H1 (cell line): ENCODE measurements at places on chromosomes 2 and 18.

DNA sequence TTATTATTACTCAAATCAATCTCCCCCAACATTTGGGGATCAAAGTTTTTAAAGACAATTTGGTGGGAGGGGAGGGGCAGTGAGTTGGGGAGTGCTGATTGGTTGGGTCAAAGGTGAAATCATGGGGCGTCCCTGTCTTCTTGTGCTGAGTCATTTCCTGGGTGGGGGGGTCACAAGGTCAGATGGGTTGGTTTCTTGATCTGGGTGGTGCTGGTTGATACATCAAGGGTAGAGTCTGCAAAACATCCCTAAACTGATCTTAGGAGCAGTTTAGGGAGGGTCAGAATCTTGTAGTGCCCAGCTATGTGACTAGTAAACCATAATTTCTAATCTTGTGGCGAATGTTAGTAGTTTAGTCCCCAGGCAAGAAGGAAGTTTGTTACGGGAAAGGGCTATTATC lies 67.4 kb downstream of the MOGAT1 start:
- DNase-seq, result no peak

- DNase-seq, result no peak
These were observed 241.3 kb upstream of the UBE2E3 start for GRCh38 chr2:180739070-180739469.

- no peak for DNase-seq
These were observed 236.5 kb upstream of the NT5C1B start for GRCh38 chr2:18825838-18826237.

DNA sequence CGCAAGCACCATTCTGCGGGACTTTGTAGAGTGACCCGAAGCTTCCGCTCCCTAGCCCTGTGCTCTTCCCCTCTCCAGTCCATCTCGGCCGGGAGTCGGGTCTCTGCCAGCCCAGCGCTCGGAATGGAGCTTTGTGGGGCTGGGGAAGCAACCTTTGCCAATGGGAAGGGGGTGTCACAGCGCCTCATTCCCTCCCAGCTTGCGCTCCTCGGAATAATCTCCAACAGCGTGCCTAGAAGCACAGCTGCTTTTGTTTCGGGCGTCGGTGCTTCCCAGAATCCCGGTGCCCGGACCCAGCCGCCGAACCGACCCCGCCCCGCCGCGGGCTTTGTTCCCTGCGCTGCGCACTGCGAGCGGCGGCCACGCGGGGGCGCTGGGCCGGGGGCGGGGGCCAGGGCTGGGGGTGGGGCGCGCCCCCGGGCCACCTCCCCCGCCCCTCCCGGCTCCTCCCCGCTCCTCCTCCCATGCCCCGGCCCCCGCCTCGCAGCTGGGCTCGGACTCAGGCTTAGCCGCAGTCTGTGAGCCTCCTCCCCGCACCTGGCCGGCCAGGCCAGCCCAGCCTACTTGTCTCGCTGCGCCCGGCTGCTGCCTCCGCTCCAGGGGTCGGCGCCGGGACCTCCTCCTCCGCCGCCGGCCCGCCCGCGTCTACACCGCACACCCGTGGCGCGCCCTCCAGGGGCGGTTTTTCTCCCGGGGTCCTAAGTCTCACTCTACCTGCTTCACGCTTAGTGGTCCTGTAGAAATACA lies 77.7 kb upstream of the SMAD2 start:
- DNase-seq, result peak; percentile 70

DNA sequence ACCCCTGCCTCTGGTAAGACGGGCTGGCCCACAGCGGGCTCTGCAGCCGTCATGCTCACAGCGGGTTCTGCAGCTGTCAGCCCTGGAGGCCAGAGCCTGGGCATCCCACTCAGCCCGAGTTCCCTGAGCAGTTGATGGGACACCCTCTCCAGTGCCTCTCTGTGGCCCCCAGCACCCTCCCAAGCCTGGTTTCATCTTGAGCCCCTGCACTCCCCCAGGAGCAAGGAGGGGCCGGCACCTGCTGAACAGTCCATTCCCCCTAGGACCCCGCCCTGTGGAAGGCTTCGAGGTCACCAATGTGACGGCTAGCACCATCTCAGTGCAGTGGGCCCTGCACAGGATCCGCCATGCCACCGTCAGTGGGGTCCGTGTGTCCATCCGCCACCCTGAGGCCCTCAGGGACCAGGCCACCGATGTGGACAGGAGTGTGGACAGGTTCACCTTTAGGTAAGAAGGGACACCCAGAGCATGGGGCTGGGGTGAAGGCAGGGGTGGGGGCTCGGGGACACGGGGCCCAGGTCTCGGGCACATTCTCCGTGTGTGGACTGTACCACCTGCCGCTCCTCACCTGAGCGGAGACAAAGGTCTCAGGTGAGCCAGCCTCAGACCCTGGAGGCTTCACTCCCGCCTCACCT lies 34.5 kb downstream of the MTERF4 start:
- DNase-seq, result no peak

- no peak for DNase-seq
These were observed 39.9 kb downstream of the TANK start for GRCh38 chr2:161199912-161200701.

DNA sequence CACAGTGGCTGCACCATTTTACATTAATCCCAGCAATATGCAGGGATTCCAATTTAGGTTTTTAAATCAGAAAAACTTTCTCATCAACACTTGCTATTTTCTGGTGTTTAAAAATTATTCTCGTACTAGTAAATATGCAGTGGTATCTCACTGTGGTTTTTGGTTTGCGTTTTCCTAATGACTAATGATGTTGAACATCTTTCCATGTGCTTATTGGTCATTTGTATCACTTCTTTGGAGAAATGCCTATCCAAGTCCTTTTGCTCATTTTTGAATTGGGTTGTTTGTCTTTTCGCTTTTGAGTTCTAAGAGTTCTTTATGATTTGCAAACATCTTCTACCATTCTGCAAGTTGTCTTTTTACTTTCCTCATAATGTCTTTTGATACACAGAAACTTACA lies 62.1 kb upstream of the TCF7L1 start:
- DNase-seq, result no peak

DNA sequence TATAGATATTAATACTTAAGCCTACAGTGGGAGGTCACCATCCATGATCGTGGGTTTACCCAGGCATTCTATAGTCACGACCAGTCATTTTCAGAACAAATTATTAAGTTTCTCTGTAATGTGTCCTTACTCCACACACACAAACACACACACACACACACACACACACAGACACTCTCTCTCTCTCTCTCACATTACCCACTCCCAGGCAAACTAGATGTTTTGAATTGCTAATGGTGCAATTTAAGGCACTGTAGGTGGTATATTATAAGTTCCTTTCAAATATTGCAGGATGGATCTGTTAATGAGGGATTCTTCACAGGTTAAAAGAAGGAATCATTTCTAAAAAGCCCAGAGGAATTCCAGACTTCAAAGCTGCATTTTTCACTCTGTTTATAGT lies 657.8 kb downstream of the MBD2 start:
- no peak for DNase-seq

DNA sequence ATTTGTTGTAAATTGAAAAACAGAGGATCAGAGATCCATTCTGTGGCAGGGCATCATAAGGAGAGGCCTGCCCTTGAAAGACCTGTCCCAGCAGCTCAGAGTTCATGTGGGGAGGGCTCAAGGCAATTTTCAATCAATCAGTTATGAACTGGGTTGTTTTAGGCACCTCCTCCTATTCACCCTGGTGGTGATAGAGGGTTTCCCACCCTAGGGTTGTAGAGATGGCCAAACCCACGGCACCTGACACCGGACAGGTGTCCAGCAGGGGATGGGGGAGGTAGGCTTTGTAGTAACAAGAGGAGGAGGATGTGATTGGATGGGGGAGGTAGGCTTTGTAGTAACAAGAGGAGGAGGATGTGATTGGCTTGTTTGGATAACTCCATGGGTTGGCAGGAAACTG lies 205.7 kb downstream of the SOCS6 start:
- no peak for DNase-seq

DNA sequence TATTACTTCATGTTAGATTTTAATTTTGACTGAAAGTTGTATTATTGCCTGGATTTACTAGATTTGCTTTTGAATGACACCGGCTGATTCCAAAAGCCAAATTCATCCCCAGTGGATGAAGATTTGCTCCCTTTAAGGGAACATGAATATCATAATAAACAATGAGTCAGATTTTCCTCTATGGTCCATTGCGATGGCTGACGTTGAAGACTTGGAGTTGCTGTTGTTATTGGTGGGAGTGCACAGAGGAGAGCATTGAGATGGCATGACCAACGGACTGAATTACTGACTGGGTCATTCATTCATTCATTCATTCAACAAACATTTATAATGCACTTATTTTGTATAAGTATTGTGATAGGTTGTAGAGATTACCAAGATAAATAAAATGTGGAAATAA lies 33.4 kb upstream of the LYPD1 start:
- DNase-seq, result no peak

DNA sequence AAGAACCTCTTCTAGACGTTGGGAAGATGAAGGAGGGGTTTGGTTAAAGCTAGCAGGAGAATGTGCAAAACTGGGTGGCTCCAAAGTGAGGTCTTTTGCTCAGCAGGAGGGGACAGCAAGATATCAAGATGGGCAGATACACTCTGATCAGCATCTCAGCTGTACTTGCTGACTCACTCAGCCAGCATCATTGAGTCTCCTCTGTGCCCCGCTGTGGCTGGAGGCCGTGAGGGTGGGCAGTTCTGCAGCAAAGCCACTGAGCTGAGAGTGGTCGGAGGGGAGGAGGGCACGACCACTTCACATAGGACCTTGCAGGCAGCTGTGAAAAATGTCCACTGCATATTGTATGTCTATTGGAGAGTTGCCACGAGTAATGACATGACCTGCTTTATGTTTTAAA lies 152.0 kb downstream of the CAPN13 start:
- DNase-seq, result no peak

DNA sequence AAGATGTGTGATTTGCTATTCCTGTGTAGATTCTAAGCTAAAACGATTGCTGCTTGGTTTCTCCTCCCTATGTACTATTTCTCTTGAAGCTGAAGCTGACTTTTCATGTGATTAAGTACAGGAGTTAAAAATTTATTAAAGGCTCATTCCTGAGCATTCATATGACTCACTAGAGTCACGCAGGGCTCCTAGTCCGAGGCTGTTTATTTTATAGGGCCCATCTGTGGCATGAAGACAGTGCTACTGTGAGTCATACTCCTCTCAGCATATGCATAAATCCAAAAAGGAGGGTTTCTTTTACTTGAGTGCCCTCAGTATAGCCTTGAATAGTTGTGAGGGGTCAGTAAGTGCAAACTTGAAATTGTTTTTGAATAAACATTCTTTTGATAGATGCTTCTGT lies 378.8 kb downstream of the PTPRM start:
- DNase-seq, result no peak

- DNase-seq, result no peak
These were observed 23.9 kb upstream of the CEP68 start for GRCh38 chr2:65032019-65032975.

- no peak for DNase-seq
These were observed 68.8 kb downstream of the ADI1 start for GRCh38 chr2:3450385-3451010.

DNA sequence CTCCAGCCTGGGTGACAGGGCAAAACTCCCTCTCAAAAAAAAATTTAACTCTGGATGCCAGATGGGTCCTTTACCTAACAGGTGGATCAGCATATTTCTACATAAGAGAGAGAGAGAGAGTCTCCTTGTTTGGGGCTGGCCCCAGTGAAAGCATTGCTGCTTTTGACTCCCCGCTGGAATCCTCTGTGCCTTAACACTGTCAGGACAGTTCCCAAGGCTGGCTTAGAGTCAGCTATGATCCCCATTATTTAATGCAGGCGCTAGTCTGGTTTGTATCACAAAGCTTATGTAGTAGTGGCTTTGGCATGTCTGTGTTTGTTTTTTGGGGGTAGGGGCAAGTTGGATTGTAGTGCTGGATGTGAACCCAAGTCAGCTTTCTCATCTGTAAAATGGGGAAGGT lies 9.4 kb downstream of the INPP4A start:
- DNase-seq, result no peak

DNA sequence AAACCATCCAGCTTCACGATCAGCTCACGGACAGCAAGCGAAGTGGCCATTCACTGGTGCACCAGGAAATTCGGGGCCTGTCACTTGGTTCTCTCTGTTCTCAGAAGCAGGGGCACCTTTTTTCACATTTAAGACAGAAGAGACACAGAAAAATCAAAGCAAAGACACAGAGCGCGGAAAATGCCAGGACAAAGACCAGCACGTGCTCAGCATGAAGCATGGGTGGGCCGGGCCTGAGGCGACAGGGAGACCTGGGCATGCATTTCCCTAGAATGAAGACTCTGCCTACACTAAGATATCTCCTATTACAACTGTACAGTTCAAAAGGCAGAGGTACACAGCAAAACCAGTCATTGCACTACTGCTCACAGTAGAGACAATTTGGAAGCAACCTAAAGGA lies 117.4 kb upstream of the ID2 start:
- DNase-seq, result no peak

DNA sequence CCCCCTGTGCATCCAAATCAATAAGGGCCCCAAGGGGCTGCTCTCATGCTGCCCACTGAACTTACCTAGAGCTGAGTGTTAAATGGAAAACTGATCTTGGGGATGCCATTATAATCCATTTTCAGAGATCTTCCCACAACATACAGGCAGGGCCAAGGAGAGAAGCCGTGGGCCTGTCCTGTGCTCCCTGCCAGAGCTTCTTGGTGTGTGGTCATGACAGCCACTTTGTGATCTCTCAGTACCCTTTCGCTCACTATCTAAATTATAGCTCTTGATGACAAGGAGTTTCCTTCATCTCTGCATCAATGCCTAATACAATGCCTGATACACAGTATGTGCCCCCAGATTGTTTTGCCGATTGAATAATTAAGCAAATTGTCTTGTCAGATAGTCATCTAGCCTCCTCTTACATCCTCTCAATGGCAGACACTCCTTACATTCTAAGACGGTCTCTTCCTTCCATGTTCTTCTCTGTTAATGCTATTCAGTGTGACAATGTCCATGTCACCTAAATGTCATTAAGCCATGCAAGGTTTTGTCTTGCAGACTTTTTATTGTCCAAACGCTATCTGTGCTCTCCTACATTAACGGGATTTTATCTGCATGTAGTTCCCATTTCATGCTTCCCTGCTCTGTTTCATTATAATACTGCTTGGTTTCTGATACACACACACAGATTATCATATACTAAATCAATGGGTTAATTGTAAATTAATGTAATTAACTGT lies 5.9 kb downstream of the CSRNP3 start:
- no peak for DNase-seq
